ENCODE measurements at places on chromosomes 1 and 21.

DNA sequence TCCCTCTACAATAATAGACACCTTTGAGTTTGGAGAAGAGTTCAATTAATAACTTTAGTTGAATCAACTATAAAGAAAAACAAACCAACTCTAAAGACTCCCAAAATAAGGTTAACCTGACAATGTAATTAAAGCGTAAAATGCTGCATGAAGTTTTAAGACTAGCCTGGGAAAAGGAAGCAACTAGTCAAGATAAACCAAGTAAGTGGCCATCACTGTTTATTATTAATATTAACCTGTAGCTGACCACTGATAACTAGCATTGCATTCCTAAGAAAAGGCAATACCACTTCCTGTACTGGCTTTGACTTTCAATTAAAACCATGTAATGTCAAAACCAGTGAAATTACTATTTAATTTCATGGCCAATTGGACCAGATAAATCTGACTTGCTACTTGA is 3.0 kb downstream of the PPP1R15B start:
- no peak for DNase-seq

- DNase-seq: peak; percentile 26
Observed at GRCh38 chr1:243343970-243344937, 88.4 kb downstream of the SDCCAG8 start.

GRCh38 chr21:34984356-34985058 is 64.6 kb downstream of the RUNX1 start:
- peak; percentile 57 for DNase-seq

GRCh38 chr1:168498159-168498631 is 45.6 kb downstream of the XCL2 start:
- DNase-seq: no peak

GRCh38 chr1:65691972-65692371 is 100.7 kb upstream of the PDE4B start:
- DNase-seq: peak; percentile 84

DNA sequence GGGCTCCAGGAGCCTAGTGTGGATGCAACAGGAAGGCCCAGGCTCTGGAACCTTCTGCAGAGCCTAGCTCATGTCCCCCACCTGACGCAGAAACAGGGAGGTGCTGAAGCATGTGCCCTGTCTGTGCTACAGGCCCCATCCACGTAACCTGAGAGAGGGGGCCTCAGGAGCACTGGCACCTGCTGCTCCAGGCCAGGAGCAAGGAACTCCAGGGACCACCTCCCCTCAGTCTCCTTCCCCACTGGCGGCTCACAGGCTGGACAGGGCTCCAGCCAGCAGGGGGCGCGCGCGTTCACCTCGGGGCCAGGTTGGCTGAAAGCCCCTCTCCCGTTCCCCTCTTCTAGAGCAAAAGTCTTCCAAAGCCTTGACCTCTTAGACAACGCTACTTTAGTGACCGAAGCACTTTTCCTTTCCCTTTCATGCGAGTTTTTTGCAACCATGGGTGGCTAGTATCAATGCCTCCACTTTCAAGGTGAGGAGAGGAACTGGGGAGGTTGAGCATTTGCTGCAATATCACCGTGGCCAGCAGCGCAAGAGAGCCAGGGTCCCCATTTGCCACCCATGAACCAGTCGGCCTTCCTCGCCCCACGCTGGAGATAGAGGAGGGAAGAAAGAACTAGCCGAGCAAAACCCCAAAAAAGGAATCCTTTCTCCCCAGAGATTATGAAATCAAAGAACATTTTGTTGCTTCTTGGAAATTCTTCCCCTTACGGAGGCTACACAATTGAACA is 52.4 kb upstream of the GPR157 start:
- DNase-seq: peak; percentile 41

- DNase-seq: peak; percentile 64
Observed at GRCh38 chr1:42442662-42443061, 13.2 kb downstream of the ZMYND12 start.

GRCh38 chr1:168178227-168178637 is 530 bp upstream of the TIPRL start:
- no peak for DNase-seq

DNA sequence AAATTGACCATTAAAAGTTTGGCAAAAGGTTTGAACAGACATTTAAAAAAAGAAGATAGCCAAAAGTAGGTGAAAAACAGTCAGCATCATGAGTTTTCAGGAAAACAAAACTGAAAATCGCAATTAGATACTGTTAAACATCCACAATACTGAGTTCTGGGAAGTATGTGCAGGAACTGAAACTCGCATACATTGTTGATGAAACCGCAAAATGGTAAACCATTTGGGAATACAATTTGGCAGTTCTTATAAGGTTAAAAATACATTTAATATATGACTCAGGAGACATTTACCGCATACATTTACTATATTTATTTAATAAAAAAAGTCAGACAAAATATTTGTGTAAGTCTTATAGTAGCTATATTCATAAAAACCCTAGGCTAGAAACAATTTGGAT is 393.2 kb downstream of the COL11A1 start:
- DNase-seq: peak; percentile 81

Measured in MV-4-11 (cell line).